ENCODE measurements at places on chromosomes 6 and 20.

DNA sequence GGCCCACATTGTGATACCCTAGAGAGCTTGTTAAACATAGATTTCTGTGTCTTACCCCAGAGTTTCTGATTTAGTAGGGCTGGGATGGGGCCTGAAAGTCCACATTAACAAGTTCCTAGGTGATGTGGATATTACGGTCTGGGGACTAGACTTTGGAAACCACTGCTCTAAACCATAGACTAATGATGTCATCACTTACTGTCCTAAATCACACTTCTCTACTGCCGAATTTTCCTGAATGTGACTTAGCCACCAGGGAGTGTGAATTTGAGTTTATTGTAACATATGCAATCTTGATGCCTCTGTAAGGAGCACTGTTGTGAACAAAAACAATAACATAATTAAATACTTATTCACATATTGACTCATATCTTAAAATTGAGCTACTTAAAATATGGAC lies 165.6 kb downstream of the BTBD3 start:
- DNase-seq: no peak

GRCh38 chr6:150128425-150128824 lies 14.4 kb upstream of the PPP1R14C start:
- DNase-seq: no peak

- DNase-seq: no peak
These were observed 328.2 kb downstream of the PHF3 start for GRCh38 chr6:63963769-63964315.

- peak; percentile 50 for DNase-seq
These were observed 577 bp upstream of the SLC24A3 start for GRCh38 chr20:19211661-19212468.

- DNase-seq: no peak
These were observed 1.0 kb downstream of the SALL4 start for GRCh38 chr20:51801122-51801822.

DNA sequence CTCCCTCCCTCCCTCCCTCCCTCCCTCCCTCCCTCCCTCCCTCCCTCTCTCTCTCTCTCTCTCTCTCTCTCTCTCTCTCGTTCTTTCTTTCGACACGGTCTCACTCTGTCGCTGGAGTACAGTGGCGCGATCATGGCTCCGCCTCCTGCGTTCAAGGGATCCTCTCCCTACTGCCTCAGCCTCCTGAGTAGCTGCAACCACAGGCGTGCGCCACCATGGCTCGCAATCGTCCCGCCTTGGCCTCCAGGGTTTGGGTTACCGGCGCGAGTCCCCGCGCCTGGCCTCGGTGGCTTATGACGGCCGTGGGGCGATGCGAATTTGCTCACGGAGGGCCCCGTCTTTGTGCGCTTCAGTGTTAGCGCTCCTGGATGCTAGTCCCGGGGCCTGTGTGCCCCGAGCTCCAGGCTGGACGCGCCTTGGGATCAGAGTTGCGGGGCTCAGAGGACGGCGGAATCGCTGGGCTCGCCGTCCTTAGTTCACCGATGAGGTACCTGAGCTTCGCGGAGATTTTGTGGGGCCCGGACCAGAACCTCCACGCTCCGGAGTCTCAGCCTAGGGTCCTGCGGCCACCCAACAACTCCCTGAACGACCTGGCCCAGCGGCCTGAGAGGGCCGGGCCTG lies 45.2 kb downstream of the MCUR1 start:
- no peak for DNase-seq

DNA sequence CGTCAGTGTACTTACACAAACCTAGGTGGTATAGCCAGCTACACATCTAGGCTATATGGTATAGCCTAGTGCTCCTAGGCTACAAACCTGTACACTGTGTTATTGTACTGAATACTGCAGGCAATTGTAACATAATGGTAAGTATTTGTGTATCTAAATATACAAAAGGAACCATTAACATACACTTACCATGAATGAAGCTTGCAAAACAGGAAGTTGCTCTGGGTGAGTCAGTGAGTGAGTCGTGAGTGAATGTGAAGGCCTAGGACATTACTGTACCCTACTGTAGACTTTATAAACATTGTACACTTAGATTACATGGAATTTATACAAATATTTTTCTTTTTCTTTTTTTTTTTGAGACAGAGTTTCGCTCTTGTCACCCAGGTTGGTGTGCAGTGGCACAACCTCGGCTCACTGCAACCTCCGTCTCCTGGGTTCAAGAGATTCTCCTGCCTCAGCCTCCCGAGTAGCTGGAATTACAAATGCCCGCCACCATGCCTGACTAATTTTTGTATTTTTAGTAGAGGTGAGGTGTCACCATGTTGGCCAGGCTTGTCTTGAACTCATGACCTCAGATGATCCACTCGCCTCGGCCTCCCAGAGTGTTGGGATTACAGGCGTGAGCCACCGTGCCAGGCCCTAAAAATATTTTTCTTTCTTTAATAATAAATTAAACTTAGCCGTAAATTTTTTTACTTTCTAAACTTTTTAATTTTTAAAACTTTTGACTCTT lies 15.4 kb upstream of the KIAA1755 start:
- DNase-seq: no peak

GRCh38 chr6:12238219-12238618 lies 51.9 kb upstream of the EDN1 start:
- no peak for DNase-seq

- no peak for DNase-seq
These were observed 71.3 kb upstream of the TOX2 start for GRCh38 chr20:43843096-43843964.

- DNase-seq: peak; percentile 55
These were observed 22.1 kb downstream of the CST4 start for GRCh38 chr20:23666698-23667097.

- no peak for DNase-seq
These were observed 113.1 kb upstream of the ZNF217 start for GRCh38 chr20:53706466-53707370.
